ENCODE measurements at places on chromosomes 16 and 17.

GRCh38 chr17:34006126-34006525 lies 249.0 kb upstream of the CCL2 start:
- DNase-seq, result no peak

DNA sequence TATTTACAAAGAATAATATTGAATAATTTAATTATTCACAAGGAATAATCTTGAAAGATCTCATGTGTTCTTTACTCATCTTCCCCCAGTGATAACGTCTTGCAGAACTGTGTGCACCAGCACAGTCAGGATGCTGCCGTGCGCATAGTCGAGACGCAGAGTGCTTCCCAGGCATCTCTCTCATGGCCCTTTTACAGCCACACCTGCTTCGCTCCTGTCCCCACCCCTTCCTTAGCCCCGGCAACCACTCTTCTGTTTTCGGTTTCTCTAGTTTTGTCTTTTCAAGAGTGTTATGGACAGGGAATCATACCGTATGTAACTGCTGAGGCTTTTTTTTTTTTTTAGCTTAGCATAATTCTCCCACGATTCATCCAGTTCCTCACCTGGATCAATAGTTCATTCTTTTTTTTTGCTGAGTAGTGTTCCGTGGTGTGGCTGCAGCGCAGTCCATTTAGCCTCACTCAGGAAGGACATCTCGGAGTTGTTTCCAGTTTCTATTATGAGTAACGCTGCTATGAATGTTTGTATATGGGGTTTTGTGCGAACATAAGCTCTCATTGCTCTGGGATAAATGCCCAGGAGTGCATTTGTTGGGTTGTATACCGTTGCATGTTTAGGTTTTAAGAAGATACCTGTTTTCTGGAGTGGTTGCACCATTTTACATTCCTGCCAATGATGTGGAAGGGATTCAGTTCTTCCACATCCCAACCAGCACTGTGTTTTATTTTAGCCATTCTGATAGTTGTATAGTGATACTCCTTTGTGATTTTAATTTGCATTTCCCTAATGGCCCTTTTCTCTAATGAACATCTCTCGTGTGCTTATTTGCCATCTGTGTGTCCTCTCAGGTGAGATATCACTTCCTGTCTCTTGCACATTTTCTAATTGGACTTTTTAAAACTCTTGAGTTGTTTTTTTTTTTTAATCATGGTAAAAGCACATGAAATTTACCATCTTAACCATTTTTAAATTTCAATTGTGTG lies 47.6 kb downstream of the SEC14L1 start:
- DNase-seq, result no peak

DNA sequence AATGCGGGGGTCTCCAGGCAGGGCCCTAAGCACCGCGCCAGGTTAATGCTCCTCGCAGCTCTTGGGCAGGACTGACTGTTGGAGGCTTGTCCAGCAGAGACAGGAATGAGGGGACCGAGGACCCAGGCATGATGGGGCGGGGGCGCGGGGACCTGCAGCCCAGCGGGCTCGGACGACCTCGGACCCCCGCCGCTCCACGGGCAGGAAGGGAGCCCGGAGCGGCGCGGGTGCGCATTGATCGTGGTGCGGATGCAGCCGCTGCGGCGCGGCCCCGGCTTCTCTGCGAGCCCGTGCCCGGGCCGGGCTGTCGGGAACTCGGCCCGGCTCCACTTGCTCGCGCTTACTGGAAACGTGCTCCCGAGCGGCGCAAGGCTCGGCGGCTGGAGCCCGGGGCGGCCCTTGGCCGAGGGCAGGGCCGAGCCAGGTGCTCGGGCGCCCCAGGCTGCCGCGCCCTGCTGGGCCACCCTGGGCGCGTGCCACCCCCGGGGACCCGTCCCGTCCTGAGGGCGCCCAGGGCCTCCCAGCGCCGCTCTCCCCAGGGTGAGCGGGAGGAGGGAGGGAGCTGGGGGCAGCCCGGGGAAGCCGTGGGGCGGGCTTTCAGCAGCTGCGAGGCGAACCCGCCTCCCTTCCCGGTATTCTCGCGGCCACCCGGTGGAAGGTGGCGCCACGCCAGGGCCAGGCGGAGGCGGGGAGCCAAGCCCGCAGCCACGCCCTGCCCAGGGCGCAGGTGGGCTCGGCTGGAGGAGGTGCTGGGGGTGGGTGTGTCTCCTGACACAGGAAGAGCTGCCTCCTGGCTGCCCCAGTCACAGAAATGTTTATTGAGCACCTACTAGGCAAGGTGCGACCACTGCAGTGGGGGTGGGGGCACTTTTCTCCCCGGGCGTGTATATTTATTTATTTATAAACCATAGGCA lies 45.9 kb downstream of the SOCS3 start:
- DNase-seq, result peak; percentile 58

DNA sequence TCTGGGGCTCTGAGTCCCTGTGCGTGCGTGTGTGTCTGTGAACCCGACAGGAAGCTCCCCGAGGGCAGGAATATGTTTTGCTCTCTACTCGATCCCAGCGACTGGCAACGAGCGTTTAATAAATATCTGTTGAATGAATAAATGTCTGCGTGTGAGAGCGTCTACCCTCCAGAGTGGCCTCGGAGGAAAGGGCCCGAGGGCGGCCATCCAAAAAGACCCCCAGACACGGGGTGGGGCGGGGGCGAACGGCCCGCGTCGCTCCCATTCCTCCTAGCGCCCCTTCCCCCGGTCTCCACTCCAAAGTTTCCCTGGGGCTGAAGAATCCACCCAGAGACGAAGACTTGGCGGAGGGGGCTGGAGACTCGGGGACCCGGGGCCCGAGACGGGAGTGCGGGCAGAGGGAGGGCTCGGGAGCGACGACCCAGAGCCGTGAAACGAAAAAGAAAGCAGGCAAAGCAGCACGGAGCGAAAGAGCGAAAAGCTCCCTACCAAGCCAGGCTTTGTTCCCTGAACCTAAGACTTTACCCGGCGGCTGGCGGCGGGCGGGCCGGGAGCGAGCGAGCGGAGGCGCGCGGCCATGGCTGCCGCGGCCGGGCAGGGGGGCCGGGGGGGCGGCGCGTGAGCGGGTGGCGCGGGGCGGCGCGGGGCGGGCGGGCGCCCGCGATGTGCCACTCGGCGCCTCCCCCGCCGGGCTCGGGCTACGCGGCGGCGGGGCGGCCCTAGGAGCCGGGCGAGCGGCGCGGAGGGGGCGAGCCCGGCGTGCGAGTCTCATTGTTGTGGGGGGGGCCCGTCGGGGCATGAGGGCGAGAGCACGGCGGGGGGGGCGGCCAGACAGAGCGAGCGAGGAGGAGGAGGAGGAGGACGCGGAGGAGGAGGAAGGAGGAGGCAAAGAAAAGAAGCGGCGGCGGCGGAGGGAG lies at the start of gene MLLT6:
Gene MLLT6, plus strand, starts transcription at position 668 of the 917 bp plus-strand sequence. CDS start 360 bp downstream, outside the sequence.
- DNase-seq, result peak; percentile 73

GRCh38 chr16:31386157-31386984 lies 6.8 kb upstream of the ITGAD start:
- no peak for DNase-seq

GRCh38 chr16:7150230-7150629 lies 182.4 kb upstream of the RBFOX1 start:
- no peak for DNase-seq

- DNase-seq, result no peak
Measured at GRCh38 chr17:39709319-39709997, 9.6 kb downstream of the ERBB2 start.

- DNase-seq, result no peak
Measured at GRCh38 chr17:266219-266618, 84.8 kb upstream of the DOC2B start.

DNA sequence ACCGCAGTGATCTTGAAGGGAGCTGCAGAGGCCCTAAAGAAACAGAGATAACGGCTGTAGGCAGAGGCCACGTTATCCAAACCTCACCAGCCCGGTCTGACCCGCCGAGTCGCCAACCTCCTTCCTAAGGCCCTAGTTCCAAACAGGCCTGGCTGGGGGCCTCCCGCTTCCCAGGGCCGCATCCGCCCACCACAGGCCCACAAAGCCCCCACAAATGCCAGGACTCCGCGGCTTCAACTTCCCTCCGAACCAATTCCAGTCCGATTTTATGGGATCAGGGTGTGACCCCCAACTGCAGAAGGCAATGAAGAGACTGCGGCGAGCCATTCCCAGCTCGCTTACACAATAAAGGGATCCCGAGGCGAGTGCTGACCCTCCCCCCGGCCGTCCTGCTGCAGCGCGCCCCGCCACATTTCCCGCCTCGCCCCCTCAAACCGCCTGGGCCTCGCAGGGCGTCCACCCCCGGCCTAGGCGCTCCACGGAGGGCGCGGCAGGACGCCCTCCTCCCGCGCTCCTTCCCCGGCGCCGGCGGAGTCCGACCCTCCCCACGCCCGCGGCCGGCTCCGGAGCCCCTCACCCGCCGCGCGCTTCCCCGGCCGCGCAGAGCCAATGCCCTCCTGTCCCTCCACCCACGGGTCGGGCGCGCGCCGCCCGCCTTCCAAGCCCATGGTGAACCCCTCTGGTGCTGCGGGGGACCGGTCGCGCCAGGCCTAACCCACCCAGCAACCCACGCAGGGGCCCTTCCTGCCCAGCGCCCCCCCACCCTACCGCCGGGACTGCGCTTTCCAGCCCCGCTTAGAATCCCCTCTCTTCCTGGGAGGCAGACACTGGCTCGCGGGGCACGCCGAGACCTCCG lies 926 bp downstream of the MYH10 start:
- no peak for DNase-seq

GRCh38 chr16:53840456-53840855 lies 136.5 kb downstream of the FTO start:
- no peak for DNase-seq

DNA sequence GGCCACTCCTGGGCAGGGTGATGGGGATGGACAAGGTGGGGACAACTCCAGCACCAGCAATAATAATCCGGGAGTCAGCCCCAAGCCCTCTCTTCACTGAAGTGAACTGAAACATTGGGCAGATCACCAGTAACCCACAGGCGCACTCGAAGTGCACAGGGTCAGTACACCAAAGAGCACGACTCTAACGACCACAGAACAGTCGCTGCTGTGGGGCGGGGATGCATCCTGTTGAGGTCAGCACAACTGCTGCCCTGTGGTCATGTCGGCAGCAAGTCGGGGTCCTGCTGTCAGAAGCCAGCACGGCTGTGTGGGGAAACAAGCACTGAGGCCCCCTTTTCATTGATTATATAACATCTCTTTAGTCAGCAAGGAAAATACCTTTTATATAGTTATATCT lies 14.6 kb downstream of the DNASE1 start:
- no peak for DNase-seq

DNA sequence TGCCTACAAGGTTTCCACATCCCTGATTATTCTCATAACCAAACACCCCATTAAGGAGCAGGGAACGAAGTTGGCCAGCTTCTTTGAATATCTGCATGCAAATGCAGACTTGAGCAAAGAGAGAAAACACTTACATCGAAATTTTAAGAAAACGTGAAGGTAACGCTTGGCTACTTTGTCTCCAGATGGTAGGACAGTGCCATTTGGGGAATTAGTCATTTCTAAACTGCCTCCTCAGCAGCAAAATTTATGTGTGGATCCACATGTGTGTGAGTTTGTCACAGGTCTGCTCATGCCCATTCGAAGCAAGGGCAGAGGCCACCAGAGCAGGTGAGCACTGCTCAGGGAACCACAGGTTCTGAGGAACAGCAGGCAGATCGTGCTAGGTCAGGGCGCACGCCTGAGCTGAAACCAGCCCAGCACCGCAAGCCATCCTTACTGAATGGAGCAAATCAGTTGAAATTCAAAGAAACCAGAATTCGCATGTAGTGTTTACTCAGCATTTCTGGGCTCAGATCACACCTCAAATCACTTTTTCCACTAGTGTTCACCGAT lies 80.1 kb downstream of the SOCS1 start:
- no peak for DNase-seq

DNA sequence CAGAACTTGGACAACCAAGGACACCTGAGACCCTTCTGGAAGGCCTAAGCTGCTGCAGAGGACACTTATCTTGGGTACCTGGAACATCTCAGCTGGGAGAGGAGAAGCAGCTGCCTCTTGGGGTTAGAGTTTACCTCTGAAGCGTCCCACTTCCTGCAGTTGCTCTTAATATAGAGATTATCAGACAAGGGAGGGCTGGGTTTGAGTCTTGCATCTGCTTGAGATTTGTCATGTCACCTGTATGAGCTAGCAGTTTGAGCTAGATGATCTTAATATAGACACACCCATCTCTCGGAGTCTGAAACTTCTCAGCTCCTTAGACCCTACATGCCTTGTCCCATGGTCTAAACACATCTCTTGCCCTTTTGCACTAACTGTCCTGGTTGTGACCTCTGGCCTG lies 93.1 kb upstream of the CCL1 start:
- DNase-seq, result no peak

- no peak for DNase-seq
Measured at GRCh38 chr16:30664616-30665109, 6.4 kb downstream of the FBRS start.

DNA sequence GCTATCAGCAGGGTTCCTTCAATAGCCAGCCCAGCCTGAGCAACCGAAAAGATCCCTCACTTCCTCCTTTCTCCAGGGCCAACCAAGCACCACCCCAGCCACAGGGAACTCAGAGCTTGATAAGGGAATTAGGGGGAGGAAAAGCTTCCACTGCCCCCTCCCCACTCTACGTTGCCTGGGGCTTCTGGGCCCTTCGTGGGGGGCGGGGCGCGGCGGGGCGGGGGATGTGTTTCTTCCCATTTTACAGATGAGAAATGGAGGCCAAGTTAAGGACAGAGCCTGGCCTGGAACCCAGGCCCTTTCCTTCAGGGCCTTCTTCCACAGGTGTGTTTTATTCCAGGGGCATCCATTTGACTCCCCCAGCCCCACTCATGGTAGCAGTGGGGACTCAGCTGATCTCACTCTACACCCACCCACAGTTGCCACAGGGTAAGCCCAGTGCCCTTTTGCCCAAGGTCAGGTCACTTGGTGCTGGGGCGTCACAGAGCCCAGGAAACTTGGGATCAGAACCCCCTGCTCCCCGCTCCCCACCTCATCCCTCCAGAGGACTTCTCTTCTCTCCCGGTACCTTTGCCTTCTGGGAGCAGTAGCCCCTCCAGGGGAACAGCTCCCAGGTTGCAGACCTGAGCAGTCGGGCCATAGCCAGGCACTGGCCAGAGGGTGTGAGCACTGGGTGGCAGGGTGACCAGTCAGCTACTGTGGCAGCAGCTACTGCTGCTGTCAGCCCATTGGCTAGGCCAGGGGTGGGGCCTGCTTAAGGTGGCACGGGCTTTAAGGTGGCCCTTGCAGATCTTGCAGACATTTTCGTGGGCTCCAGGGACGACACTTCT lies at the start of gene LDHD:
Gene LDHD, minus strand, starts transcription at position 700 of the 830 bp plus-strand sequence. Its CDS starts 60 bp downstream, at position 640.
- DNase-seq, result no peak

- DNase-seq, result no peak
Measured at GRCh38 chr16:68473358-68474070, 25.2 kb upstream of the SMPD3 start.

GRCh38 chr16:57416084-57416483 lies 11.5 kb downstream of the CCL17 start:
- DNase-seq, result no peak

DNA sequence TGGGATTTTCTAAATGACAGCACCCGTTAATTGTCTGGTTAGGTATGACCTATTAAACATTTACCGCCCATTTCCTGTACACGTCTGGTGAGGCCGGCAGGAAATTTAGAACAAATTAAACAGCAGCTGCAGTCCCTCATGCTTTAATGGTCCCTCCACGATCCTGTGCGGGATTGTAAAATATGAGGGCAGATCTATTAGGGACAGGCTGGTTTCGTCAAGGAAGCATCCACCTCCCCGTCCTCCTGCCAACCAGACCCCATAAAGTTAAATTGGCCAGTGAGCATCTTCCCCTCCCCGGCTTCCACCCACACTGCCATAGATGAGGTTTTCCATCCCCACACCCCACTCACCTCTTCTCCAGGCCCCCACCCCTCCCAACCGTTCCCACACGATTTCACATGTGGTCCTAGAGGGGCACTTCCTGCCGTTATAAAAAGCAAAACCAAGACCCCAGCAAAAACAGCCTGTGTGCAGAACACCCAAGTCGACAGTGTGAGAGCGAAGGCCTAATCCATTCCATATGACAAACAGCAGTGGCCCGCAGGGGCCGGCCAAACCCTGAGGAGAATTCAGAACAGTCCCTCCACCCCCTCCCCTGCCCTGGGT lies 331.9 kb downstream of the FOXL1 start:
- DNase-seq, result no peak

Measured in effector CD8-positive, alpha-beta T cell (primary cell).